EL (cell line): ENCODE measurements at places on chromosomes 7 and 10.

DNA sequence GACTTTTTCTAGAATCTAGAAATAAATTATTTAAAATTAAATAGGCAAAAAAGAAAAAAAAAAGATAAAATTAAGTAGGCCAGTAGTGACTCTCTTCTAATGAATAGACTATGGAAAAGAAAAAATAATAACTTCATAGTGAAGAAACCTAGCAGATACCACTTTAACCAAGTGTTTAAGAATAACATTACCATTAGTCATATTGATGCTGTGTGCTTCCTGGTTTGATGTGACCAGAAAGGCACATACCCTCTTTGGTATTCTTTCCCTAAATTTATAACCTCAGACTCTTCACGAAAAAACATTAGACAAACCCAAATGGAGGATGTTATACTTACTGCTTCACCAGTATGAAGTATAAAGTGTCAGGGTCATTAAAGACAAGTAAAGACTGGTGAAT is 42.6 kb downstream of the KIF20B start:
- peak; percentile 48 for DNase-seq

DNA sequence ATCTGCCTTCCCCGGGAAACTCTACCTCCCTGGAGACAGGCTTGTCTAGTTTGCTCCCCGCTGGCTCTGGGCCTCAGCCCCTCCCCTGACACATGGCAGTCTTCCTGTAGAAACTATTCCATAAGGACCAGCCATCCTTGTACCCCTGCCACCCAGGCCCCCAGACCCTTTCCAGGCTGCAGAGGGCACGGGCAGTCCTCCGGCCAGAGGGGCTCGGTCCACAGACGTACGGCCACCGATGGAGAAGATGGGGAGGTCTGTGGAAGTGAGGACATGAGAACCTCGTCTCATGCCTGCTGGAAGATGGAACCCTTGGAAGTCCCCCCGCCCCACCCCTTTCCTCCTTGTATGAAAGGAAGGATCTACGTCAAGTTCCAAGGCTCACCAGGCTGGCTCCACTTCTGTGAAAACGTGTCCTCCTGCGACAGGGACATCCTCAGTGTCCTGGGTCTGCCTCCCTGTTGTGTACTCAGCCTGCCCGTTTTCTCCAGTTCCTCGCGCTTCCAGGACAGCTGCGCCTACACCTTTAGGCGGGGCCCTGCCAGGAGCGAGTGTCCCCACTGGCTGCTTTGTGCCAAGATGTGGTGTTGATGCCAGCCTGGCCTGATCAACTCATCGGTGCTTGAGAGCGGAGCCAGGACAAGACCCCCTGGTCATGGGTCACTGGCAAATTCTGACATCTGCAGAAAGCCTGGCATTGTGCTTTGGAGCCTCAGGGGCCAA is 414.9 kb downstream of the GLRX3 start:
- no peak for DNase-seq

DNA sequence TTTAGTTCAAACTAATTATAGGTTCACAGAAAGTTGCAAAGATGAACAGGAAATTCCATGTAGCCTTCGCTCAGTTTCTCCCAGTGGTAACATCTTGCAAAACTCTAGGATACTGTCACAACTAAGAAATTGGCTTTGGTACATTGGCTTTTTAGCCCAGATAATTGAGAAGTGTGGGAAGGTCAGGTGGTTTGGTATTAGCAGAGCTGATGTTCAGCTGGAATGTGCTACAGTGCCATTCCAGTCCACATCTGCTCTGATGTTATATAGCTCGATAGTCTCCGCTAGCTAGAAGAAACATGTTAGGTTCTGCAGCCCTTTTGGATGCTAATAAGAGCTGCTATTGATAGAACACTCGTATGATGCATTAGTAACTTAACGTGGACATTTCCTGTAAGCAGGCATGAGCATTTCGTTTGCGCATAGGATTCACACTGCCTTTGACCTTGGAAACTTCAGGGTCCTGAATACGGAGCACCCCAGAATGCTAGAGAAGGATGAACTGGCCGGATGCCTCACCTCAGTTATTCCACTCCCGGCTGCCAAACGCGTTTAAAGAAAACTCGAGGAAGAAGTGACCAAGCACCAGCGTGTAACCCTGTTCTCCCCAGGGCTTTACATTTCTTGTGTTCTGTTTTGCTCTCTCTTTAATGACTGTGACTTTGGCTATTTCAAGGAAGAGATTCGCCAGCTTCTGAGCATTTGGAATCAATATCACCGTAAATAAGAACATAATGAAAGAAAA is 271.4 kb downstream of the GALNT17 start:
- no peak for DNase-seq

GRCh38 chr10:84261236-84261915 is 16.5 kb downstream of the RGR start:
- no peak for DNase-seq

- DNase-seq = peak; percentile 95
Observed at GRCh38 chr7:128217030-128217805, 23.9 kb upstream of the LEP start.

DNA sequence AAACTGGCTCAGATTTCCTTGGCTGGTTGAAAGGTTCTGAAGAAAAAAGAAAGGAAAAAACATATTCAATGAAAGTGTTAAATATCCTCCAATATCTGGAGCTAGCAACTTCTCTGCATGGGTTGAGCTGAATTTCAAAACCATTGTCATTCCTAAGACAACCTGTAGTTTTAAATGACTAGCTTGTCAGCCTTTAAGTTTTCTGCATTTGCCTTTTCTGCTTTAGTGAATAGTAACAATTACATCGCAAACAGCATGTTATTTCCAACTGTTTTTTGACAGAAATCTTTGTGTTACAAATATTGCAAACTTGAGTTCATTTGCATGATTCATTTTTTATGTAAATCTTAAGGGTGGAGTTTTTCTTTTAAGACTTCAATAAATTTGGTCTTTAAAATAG is 852.3 kb upstream of the CELF2 start:
- no peak for DNase-seq

GRCh38 chr7:29289156-29290021 is 94.8 kb downstream of the CHN2 start:
- peak; percentile 14 for DNase-seq

GRCh38 chr10:124300735-124301134 is 118.0 kb downstream of the OAT start:
- no peak for DNase-seq

- no peak for DNase-seq
Observed at GRCh38 chr7:72540106-72540611, 128.0 kb upstream of the CALN1 start.

DNA sequence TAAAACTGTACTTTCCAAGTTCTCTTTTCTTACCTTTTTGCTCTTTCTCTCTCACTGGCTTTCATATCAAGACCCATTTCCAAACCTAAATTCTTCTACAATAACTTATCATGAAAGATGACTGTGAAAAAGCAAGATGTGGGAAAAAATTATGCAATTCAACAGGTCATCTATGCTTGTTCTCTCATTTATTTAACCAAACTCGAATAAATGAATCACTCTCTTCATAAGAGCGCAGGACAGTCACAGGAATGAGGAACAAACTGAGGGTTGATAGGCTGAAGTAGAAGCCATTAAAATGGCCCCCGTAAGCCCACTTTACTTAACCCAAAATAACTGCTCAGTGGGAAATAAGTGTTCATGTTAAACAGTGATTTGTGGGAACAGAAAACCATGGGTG is 1289.7 kb upstream of the SORCS1 start:
- no peak for DNase-seq

DNA sequence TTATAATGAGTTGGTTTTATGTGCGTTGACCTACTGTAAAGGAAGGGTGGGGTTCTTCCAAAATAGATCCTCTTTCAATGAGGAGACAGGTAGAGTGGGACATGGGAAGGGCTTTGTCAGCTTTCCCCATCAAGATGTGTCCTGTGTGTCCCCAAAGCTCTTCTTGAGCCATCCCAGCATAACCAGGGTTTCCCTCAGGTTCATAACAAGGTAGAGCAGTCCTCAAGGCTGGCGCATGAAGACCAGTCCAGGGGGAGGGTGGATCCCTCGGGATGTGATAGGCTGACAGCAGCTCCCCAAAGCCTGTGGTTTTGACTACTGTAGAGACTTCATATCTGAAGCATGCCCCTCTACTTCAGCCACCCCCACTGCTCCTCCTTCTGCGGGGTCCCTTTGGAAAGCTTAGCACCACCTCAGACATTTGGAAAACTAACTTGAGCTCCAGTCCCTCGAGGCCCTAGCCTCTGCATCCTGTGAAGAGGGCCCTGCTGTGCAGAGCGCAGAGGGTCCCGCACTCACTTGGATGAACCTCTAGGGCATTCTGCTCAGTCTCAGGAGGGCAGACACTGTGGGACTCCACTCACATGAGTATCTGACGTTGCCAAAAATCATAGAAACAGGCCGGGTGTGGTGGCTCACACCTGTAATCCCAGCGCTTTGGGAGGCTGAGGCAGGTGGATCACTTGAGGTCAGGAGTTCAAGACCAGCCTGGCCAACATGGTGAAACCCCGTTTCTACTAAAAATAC is 1.1 kb upstream of the GIMAP8 start:
- no peak for DNase-seq

GRCh38 chr10:50325449-50326171 is 74.3 kb upstream of the ASAH2 start:
- peak; percentile 92 for DNase-seq

GRCh38 chr7:124310934-124311390 is 278.1 kb upstream of the TMEM229A start:
- no peak for DNase-seq

DNA sequence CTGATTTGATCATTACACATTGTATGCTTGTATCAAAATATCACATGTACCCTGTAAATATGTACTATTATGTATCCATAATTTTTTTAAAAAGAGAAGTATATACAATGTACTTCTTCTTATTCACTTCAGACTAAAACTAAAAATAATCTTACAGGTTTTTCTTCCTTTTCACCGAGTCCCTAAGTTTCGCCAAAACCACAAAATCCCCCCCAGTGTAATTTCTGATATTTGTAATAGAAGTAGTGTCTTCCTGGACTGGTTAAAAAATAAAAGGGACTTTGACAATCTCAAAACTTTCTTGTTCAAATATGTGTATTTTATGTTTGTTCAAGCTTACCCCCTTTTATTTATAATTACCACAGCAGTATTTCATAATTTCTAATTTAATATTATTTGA is 23.9 kb downstream of the EPC1 start:
- DNase-seq = no peak

GRCh38 chr7:17103984-17104383 is 194.5 kb upstream of the AHR start:
- no peak for DNase-seq

- no peak for DNase-seq
Observed at GRCh38 chr7:30040938-30041337, 12.7 kb downstream of the PLEKHA8 start.

GRCh38 chr10:133312769-133313145 is 4.0 kb downstream of the ZNF511 start:
- no peak for DNase-seq

DNA sequence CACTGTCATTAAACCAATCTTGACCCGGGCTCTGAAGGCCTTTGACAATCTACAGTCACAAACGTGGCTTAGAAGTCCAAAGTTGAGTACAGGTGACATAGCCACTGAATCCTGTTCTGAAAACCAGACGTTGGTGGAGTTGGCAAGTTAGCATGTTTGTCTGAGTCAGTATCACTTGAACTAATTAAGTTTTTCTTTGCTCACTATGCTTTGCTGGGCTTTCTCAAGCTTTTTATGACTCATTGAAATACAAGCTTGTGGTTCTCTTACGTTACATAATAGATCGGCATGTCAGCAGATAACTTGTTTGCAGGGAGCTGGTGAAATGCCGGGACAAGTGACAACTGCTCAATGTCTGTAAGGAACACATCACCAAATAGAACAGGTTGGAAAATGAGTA is 53.8 kb downstream of the ARL5B start:
- DNase-seq = peak; percentile 78

DNA sequence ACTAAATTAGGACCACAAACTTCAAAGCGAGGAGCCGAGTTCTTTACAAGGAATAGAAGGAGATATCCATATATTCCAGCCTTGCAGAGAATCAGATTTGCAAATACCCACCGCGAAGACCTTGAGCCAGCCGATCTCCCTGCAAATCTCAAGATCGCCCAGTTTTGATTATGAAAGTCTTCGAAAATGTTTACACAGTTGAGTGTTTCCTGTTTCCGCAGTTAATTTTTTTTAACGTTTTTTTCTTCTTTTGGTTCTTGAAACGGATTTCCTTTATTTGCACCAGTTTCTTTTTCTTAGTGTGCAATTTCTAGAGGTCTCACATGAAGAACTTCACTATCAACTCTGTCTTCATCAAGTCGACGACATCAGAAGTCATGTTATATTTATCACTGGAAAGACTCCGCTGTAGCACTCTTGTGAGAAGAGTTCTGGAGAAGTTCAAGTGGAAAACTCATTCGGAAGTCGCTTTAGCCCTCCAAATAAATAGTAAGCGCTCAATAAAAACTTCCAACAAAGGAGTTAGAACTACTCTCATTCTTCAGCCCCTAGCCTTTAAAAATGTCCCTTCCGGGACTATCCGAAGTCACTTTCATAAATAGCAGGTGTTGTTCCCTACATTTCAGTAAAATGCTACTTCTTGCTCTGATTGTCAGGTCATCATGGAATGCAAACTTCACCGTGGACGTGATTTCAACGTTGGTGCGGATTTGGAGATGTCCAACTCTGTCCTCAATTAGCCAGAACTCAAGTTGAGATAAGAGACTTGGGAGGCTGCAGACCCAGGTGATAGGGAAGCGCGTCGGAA is 11.9 kb upstream of the SPAG6 start:
- no peak for DNase-seq

DNA sequence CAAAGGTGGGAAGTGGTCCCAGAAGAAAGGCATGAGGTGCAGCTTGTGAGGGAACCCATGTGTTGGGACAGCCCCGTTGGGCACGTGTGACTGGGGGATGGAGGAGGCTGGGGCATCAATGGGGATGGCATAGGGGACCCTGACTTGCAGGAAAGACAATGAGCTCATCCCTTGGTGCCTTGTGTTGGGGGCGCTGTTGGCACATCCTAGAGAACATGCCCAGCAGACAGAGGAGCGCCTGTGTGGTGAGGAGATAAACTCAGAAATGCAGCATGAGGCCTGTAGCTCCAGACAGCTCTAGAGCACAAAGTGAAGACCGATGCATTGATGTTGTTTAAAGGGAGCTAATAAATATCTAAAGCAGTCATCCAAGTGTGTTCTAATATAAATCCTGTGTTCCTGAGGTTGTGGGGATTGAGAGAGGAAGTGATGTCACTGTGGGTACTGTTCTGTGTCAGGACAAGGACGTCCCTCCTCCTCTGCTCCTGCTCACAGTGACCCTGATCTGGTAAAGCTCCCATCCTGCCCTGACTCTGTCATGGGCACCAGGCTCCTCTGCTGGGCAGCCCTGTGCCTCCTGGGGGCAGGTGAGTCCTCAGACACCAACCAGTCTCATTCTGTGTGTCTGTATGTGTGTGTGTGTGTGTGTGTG is 126.1 kb upstream of the PRSS58 start:
- peak; percentile 54 for DNase-seq

GRCh38 chr10:47028466-47028865 is 117.2 kb downstream of the PTPN20 start:
- no peak for DNase-seq

GRCh38 chr7:129739427-129739826 is 127.9 kb downstream of the NRF1 start:
- DNase-seq = peak; percentile 8
